GM04504 (cell line): ENCODE measurements at places on chromosomes 1 and 21.

GRCh38 chr1:159612211-159612885 lies 24.7 kb downstream of the APCS start:
- no peak for DNase-seq

DNA sequence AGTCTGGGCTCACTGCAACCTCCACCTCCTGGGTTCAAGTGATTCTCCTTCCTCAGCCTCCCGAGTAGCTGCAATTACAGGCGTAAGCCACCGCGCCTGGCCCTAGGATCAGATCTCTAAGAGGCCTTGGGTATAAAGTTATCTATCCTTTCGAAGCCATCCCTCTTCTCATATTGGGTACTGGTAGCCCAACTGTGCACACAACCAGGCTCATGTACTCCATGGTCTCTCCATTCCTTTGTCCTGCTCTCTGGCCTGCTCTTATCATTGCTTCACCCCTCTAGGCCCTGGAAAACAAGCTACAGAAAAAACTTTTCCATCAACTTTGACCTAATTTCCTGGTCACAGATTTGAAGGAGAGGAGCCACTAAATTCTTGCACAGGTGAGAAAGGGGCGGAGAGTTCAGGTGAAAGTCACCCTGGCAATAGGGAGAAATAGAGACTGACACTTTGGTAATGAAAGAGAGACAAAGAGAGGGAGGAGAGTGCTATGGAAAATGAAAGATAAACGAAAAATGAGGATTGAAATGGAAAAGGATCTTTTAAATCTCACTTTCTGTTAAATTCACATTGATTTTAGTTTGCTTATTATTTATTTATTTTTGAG lies 6.0 kb downstream of the TXNIP start:
- no peak for DNase-seq

- DNase-seq: no peak
Measured at GRCh38 chr1:4564051-4564450, 90.4 kb upstream of the AJAP1 start.

DNA sequence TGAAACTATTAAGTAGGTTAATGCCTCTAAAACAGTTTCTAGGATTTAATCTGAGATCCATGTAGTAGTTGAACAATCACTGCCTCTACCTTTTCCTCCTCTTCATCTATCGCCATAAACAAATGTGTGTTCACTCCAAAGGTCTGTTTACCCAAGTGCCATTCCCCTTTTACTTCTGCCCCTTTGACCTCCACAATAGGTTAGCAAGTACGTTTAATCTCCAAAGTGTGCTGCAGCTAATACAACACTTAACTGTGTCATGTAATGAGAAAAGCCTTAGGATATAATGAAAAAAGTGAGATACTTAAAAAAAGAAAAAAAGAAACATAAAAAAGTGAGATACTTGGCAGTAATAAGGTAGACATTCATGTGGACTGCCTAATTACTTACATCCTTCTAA lies 28.2 kb downstream of the GPBP1L1 start:
- DNase-seq: no peak

DNA sequence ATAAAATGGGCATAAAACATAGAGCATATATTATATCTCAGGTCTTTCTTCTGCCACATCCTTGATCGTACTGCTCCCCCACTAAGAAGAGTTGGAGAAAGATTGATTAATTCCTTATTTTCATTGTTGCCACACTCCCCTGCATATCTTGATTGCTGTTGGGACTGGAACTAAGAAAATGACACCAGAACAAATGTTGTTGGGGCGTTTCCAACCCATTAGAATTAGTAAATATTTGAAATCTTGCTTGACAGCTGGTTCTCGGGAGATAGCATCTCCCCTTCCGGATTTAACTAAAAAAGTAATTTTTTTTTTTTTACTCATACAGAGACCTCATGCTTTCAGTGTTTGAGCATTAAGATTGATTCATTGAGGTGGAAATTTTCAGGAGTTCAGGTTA lies 493.0 kb upstream of the PLXNA2 start:
- DNase-seq: no peak
